ENCODE measurements at places on chromosomes 7 and 10.

- no peak for DNase-seq
Measured at GRCh38 chr7:36051501-36051900, 101.6 kb upstream of the EEPD1 start.

DNA sequence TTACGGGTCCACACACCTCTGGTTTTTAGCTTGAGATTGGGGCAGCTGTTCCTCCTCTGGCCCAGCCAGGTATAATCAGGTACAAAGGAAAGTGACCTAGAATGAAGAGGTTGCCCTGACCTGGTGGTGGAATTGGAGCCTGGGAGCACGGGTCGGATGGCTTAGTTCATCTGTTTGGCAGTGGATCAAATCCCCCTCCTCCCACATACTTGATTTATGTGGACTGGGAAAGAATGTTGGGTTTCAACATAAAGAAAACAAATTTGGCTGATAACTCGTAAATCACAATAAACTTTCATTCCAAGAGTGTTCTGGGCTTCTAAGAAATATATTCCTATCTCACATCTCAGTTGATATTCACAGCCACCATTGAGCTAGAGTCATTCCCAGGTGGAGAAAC is 186.8 kb downstream of the CUX1 start:
- DNase-seq: no peak

- DNase-seq: no peak
Measured at GRCh38 chr7:44911911-44912310, 26.6 kb upstream of the PURB start.

DNA sequence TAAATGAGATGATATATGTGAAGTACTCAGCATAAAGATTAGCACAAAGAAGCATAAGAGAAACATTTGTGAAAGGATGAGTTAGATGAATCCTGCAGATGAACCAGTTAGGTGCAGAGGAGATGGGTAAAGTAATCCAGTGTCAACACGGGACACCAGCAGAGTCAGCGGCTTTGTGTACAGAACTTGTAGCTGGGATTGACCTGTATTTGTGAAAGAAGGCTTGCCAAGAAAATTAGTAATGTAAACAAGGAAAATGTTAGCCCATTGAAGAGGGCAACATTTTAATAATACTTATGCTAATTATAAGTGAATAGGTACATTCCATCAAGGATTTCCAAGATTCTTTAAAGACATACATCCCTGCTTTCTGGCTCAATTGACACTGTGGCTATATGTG is 255.7 kb downstream of the PTEN start:
- DNase-seq: no peak

GRCh38 chr7:8065356-8065813 is 96.8 kb downstream of the GLCCI1 start:
- DNase-seq: no peak

All from stimulated activated CD4-positive, alpha-beta T cell treated with anti-CD3 and anti-CD28 coated beads, Interleukin-15, amount 100 ng/mL, for 1 hour (primary cell).